ENCODE measurements at places on chromosomes 3 and 15. TPM values are rescaled to one million over a fixed set of nuclear protein-coding genes. Genes with fewer than 3 reads are reported as not detected.

TSPAN3 gene
- total RNA-seq, result 29.9 TPM

DALRD3 gene
- 20.1 TPM for total RNA-seq

COL6A5 gene
- not detected for total RNA-seq

PLSCR2 gene
- not detected for total RNA-seq

DNAH12 gene
- total RNA-seq, result 0.30 TPM

CCDC12 gene
- 104 TPM for total RNA-seq

All from natural killer cell (primary cell).